Activated naive CD8-positive, alpha-beta T cell treated with anti-CD3 and anti-CD28 coated beads, Interleukin-2, amount 10 ng/mL, durations not matched to agents 7 days and 5 days (primary cell): ENCODE measurements at places on chromosomes 5 and 9. TPM values are rescaled to one million over a fixed set of nuclear protein-coding genes. Genes with fewer than 3 reads are reported as not detected.

DNA sequence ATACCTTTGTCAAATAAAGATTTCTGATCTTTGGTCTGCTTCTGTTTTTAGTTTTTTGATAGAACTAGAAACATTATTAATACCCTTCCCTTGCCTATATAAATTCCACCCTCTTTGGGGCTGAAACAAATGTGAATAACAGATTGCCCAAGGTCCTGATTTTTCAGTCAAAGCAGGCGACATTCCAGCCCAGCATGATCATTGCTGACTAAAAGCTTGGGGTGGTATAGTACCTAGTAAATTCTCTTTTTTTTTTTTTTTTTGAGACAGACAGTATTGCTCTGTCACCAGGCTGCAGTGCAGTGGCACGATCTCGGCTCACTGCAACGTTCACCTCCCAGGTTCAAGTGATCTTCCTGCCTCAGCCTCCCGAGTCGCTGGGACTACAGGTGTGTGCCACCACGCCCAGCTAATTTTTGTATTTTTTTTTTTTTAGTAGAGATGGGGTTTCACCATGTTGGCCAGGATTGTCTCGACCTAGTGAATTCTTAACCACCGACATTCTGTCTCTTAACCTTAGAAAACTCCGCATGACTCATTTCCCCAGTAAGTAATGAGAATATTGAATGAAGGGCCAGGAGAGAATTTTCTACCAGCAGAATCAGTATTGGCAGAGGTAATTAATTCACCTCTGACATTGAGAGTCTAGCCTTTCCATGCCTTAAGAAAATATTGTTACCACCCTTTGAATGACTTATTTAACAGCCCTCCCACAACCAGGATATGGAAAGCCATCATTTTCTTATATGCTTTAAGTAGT is 226.4 kb downstream of the GNA14 start:
- H3K36me3 ChIP-seq, result no peaks in the 10 kb centered on the region
- H3K4me1 ChIP-seq, result no peaks in the 10 kb centered on the region
- peaks cover 3% of the 10 kb centered on the region for H3K27me3 ChIP-seq
- H3K4me3 ChIP-seq, result no peak overlapping the region
- H3K27ac ChIP-seq, result no peak overlapping the region
- DNase-seq, result no peak

The PCDHB16 gene
- total RNA-seq, result not detected

The HBEGF gene
- total RNA-seq, result 12.8 TPM

- no peaks in the 10 kb centered on the region for H3K27me3 ChIP-seq
- DNase-seq, result no peak
- no peak overlapping the region for H3K27ac ChIP-seq
- no peaks in the 10 kb centered on the region for H3K4me1 ChIP-seq
- no peaks in the 10 kb centered on the region for H3K36me3 ChIP-seq
- H3K4me3 ChIP-seq, result no peak overlapping the region
Measured at GRCh38 chr9:82115900-82116299, 127.3 kb downstream of the SPATA31D1 start.

DNA sequence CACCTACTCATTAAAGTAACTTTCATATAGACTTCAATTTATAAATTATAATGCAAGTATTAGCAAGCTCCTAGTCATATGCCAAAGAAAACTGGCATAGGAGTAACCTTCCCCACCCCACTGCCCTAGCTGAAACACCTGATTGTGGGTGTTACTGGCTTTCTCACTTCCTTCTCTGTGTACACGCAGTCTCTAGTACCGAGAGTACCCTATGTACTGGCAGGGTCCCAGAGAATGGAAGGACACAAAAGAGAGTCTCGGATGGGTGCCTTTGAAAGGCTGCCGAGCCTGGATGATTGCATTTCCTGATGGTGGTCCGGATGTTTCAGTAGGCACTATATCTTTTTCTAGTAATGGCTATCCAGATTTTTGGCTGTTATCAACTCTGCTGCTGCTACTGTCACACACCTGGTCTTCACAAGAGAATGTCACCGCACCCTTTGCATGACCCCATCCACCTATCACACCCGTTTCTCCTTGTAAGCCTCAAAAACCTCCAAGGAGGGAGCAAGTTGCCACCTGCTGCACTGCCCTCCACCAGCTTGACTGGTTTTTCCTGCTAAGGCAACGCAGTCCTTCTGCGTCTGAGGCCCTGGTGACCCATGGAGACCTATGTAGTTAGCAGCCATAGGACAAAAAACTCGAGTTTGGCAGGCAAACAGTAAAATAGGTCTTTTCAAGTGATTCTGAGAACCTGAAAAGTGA is 53.8 kb upstream of the CLINT1 start:
- peaks cover 4% of the 10 kb centered on the region for H3K4me1 ChIP-seq
- H3K36me3 ChIP-seq, result no peaks in the 10 kb centered on the region
- DNase-seq, result no peak
- H3K27ac ChIP-seq, result no peak overlapping the region
- no peak overlapping the region for H3K4me3 ChIP-seq

DNA sequence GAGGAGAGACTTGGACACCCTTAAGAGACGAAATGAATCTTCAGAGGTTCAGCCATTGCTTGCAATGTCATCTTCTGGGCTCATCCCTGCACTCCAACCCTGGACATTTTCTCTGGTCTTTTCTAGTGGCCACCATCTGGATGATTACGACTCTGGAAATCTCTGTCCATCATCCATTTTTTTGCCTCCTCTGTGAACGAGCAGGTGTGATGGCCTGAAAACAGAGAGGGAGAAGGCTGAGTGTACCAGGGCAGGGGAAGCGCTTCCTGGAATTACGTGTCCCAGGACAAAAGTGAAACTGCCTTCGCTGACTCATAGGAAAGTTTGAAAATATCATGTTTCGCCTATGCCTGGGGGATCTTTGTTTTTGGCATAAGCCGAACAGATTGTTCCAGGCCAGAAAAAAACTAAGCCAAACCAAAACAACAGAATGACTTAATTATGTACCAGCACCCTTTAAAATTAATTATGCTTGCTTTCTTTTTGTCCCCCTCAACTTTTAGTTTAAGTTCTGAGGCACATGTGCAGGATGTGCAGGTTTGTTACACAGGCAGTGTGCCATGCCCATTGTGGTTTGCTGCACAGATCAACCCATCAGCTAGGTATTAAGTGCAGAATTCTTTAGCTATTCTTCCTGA is 31.9 kb downstream of the ANKRD33B start:
- peaks cover 12% of the 10 kb centered on the region for H3K36me3 ChIP-seq
- peak overlapping the region; percentile 3 for H3K27ac ChIP-seq
- H3K4me1 ChIP-seq, result peaks cover 18% of the 10 kb centered on the region
- no peak for DNase-seq
- H3K27me3 ChIP-seq, result peaks cover 5% of the 10 kb centered on the region

DNA sequence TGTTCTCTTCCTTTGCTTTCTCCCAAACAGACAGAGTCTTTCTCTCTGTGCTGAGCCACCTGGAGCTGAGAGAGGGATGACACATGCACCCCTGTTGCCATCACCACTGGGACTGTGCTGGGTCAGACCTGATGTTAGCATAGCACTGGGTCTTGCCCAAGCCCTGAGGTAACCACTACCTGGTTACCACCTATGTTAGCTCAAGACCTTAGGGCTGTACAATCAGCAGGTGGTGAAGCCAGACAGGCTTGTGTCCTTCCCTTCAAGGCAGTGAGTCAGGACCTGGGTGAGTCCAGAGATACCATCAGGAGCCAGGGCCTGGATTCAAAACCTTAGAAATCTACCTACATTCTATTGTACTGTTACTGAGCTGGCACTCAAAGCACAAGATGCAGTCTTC is 32.1 kb downstream of the FST start:
- H3K27me3 ChIP-seq, result peaks cover 8% of the 10 kb centered on the region
- no peak overlapping the region for H3K4me3 ChIP-seq
- H3K27ac ChIP-seq, result no peak overlapping the region
- H3K36me3 ChIP-seq, result no peaks in the 10 kb centered on the region

DNA sequence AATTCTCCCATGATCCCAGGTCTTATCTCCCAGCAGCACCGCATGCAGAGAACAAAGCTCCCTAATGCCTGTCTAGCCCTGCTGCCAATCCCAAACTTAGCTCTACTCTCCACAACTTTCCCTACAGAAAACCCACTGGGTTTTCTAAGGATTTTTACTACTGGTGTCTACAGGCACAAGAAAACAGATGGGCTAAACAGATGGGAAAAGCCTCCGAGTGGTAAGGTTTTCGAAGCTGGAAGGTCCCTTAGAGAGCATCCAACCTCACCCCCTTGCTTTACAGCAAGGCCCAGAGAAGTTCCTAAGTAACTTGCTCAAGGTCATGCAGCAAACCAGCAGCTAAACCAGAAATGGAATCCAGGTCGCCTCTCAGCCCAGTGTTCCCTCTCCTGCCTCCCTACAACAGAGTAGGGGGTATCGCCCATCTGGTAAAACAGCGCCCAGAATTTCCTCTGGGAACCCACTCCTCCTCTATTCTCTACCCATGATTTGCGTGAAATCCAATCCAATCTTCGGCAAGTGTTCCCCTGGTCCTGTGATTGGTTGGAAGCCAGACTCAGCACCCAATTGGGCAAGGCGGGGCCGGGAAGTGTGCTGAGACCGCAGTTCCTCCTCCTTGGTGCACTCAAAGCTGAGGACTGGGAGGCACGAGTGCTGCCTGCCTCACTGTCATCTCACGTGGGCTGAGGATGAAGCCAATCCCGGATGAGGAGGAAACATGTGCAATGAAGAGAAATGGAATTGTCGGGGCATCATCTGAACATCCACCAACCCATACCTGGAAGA is 20.8 kb downstream of the CPLX2 start:
- DNase-seq, result no peak
- H3K4me1 ChIP-seq, result peaks cover 22% of the 10 kb centered on the region

The CDKN2B gene
- total RNA-seq, result 1.4 TPM

The TTC39B gene
- total RNA-seq, result 33.6 TPM

DNA sequence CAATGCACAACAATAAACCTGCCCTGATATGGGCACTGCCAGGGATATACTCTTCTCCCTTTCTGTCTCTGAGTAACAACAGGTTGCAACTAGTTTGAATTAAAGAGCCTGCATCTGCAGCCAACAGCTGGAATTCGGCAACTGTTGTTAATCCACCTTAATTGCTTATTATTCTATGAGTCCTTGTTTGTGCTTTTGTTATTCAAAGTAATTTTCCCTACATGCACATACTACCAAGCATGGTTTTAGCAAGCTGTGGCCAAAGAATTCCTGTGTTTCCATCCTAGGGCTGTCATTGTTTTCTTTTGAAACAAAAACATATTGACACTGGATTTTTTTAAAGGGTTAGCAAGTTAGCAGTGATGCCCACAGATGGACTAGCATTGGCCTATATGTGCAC is 171.5 kb downstream of the EFNA5 start:
- DNase-seq, result no peak
- peaks cover 10% of the 10 kb centered on the region for H3K4me1 ChIP-seq
- H3K27me3 ChIP-seq, result no peaks in the 10 kb centered on the region

GRCh38 chr9:29796291-29796952 is 2223.1 kb upstream of the C9orf72 start:
- no peaks in the 10 kb centered on the region for H3K4me1 ChIP-seq
- no peak for DNase-seq
- no peaks in the 10 kb centered on the region for H3K36me3 ChIP-seq
- no peaks in the 10 kb centered on the region for H3K27me3 ChIP-seq
- no peak overlapping the region for H3K4me3 ChIP-seq

DNA sequence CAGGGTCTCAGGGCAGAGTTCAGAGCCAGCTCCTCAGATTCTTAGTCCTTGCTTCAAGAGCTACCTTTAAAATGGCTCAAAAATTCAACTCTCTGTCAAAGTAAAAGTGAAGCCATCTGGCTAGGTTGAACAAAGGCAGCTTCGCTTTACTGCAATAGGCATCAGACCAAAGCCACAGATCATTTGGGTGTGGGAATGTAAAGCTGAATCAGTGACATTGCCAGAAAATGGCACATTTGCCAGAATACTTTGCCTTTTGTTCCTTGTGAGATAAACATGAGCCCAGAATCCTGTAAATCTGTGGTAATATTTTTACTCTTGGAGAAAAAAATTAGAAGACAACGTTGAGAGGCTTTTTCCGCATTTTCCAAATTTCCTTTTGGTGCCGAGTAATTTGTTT is 210.5 kb downstream of the PALM2AKAP2 start:
- no peaks in the 10 kb centered on the region for H3K4me1 ChIP-seq
- DNase-seq, result no peak
- no peak overlapping the region for H3K27ac ChIP-seq
- H3K36me3 ChIP-seq, result no peaks in the 10 kb centered on the region
- H3K4me3 ChIP-seq, result no peak overlapping the region

The KLHL9 gene
- 29.4 TPM for total RNA-seq

DNA sequence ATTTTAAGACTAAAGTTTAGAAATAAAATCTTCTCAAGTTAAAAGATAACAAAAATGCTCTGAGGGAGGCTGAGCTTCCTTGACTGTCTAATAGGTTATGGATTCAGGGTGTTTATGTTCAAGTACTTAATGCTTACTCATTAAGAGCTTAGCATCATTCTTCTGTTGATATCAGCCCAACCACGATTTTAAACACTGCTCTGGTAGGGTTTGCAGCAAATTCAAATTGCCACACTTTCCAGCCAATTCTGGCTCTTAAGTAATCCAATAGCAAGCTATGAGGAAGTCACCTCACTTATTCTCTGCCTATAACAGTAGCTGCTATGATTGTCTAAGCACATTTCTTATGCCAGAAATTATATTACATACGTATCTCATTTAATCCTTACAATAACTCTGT is 191.0 kb upstream of the KIF2A start:
- H3K4me3 ChIP-seq, result no peak overlapping the region
- no peak overlapping the region for H3K27ac ChIP-seq
- H3K36me3 ChIP-seq, result no peaks in the 10 kb centered on the region
- no peak for DNase-seq

The SHC3 gene
- not detected for total RNA-seq

The RFESD gene
- total RNA-seq, result 5.0 TPM

DNA sequence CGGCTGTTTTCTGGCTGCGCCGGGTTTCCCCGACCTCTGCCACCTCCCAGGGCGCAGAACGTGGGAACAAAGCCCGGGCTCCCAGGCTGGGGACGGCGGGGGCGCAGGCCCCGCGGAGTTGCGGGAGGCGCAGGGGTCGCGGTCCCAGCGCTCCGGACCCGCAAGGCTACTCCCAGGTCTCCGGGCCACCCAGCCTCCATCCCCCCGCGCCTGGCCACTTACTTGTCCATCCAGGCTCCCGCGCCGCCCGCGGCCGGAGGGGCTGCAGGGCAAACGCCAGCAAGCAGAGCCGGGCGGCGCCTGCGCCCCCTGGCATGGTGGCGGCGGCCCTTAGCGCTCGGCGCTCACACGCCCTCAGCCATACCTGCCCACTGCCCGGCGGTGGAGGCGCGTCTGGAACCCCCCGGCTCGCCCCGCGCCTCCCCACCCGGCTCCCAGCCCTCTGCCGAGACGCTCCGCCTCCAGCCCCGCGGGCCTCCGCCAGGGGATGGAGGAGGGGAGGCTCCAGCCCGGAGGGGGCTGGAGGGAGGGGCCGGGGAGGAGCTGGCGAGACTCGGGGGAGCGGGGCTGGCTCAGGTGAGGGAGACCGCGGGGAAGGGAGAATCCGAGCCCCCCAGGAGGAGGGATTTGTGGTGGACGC is at the start of gene ADAM19:
ADAM19 (minus strand) TSS at position 395 of the 640 bp plus-strand sequence; CDS start at position 316, 79 bp downstream.
- peak; percentile 72 for DNase-seq
- peaks cover 40% of the 10 kb centered on the region for H3K4me1 ChIP-seq
- H3K27me3 ChIP-seq, result peaks cover 13% of the 10 kb centered on the region
- peaks cover 6% of the 10 kb centered on the region for H3K36me3 ChIP-seq
- peak within 1 kb of the TSS; percentile 97 for H3K4me3 ChIP-seq
- H3K27ac ChIP-seq, result peak within 1 kb of the TSS; percentile 91

- no peak overlapping the region for H3K27ac ChIP-seq
- H3K36me3 ChIP-seq, result no peaks in the 10 kb centered on the region
- DNase-seq, result no peak
- H3K4me3 ChIP-seq, result no peak overlapping the region
Measured at GRCh38 chr5:178649580-178649979, 22.7 kb upstream of the CLK4 start.

The PCDHB6 gene
- total RNA-seq, result not detected

The FOXI1 gene
- total RNA-seq, result not detected

The AIF1L gene
- 0.42 TPM for total RNA-seq
